ENCODE measurements at places on chromosomes 3 and 15.

- DNase-seq = peak; percentile 50
Observed at GRCh38 chr3:143847787-143848631, at the start of gene SLC9A9. Gene SLC9A9 (minus strand): TSS chr3:143848468. CDS start chr3:143848322, 146 bp downstream.

- DNase-seq = no peak
Observed at GRCh38 chr3:171228240-171228639, 201.7 kb upstream of the SLC2A2 start.

DNA sequence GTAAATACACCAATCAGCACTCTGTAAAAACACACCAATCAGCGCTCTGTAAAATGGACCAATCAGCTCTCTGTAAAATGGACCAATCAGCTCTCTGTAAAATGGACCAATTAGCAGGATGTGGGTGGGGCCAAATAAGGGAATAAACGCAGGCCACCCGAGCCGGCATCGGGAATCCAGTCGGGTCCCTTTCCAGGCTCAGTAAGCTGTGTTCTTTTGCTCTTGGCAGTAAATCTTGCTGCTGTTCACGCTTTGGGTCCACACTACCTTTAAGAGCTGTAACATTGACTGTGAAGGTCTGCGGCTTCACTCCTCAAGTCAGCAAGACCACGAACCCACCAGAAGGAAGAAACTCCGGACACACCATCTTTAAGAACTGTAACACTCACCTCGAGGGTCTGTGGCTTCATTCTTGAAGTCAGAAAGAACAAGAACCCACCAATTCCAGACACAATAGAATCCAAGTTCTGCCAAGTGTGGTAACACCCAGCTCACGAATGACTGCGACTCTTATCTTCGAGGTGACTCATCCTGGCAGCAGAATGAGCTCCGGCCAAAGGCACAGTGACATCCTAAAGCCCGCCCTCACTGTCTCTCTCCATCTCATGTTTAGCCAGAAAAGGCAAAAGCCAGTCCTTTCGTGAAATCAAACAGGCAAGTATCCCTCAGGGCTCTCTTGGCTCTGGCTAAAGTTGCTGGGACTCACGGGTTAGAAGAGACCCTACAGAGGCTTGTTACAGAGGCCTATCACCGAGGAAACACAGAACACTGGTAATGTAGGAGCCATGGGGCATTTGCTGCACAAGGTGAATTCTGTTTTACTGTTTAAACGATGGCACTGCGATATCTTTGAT, 155.2 kb downstream of the FAM43A start:
- DNase-seq = no peak

GRCh38 chr3:112498914-112499711, at the start of gene BTLA:
Gene BTLA (minus strand): TSS chr3:112499472. CDS start chr3:112499358, 114 bp downstream.
- no peak for DNase-seq

DNA sequence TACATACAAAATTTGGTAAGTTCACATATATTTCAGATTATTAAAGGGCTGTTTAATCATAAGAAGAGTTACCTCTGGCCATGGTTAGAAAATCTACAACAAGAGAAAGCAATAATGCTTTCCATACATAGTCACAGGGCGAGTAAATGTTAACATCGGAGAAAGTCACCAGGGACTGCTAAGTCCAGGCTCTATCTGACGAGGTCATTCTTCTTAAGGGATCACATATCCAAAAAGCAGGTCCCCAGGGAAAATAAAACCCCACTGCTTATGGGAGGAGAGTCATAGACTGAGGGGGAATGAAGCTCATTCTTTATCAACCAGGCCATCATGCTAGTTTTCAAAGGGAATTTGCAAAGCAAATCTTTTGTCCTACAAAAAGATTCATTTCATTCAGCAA, 3.1 kb downstream of the PCYT1A start:
- DNase-seq = no peak

- no peak for DNase-seq
Observed at GRCh38 chr3:39118931-39119660, 11.6 kb downstream of the TTC21A start.

DNA sequence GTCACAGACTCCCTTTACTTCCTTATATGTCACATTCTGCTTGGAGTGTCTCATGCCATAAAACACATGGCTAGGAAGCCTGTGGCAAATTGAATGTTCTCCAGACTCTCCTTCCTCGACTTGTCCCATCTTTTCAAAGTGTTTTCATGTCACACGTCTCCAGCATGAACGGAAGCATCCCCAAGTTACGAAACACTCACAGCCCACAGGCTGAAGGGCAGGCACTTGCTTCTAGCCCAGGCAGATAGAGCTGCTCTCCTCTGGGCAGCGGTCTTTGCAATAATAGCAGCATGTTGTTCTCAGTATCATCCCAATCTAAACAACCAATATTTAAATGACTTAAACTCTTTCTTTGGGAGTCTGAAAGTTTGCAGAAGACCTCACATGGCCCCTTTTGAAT, 85.3 kb upstream of the ADAMTS9 start:
- DNase-seq = no peak

DNA sequence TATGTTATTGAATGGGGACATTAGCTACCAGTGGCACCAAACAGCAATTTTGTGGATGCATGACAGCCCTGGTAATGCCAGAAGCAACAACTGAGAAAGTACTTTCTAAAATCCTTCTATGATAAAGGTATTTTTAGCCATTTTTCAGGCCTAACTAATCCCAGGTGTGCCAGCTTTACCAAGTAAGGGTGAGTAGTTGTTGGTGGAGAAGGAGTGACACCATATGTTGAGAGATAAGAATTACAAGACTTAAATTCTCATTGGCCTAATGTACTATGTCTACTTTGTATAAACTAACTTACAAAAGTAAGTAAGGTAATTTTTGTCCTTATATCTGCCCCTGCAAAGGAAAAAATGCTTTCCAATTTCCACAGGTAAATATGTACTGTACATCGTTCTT, 4.1 kb upstream of the COX17 start:
- DNase-seq = no peak

- DNase-seq = no peak
Observed at GRCh38 chr15:47129033-47129432, 588.3 kb upstream of the SEMA6D start.

GRCh38 chr15:37218351-37218916, 118.1 kb upstream of the MEIS2 start:
- DNase-seq = no peak

DNA sequence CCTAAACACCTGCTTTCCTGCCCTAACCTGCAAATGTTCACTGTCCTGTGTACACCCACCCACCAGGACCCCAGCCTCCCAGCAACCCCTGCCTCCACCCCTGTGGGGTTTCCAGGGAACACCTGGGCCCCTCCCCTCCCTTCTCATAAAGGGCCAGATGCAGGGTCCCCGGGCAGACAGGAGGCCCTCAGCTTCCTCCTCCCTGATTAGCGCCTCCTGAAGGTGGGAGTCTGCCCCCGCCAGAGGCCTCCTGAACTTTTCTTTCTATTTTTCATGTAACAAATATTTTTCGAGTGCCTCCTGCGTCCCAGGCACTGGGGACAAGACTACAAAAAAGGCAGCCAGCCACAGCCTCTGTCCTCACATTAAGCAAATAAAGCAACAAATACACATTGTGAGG, 135.4 kb upstream of the LINGO1 start:
- no peak for DNase-seq

GRCh38 chr3:18964640-18965039, 183.7 kb upstream of the KCNH8 start:
- no peak for DNase-seq

DNA sequence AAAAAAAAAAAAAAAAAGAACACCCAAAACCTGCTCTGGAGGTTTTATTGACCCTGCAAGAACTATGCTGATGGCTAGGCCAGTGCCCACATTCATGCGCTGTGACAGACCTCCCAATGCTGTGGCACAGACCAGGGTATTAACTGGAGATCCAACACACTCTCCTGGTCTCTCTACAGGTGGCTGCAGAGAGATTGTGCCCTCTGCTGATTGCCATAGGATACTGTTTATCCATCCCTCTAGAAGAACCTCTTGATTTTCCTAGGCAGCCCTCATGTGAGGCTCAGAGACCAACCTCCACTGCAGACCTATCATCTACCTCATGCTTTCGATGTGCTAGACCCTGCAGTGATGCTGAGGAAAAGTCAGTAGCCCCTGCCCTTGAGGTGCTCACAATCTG, 125.5 kb upstream of the TRIM42 start:
- no peak for DNase-seq

- DNase-seq = peak; percentile 66
Observed at GRCh38 chr3:134333522-134334181, 40.6 kb downstream of the AMOTL2 start.

GRCh38 chr3:71308836-71309235, 274.7 kb downstream of the FOXP1 start:
- no peak for DNase-seq

GRCh38 chr3:194140520-194141414, 4.8 kb downstream of the HES1 start:
- no peak for DNase-seq

DNA sequence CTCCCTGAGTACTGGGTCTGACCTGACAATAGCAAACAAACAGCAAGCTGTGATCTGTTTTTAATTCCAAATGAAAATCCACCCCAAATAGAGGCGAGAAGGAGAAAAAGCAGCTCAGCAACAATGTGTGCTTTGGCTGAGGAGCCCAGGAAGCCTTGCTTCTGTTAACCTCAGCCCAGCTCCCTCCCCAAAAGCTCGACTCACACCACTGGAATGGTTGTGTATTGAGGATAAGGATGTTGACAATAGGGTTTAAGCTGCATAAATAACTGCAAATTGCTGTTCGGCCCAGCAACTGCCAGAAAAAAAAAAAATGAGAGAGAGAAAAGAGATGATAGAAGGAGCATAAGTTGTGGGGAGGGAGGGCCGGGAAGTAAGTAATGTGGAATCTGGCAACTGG, 104.0 kb upstream of the TBC1D5 start:
- no peak for DNase-seq

DNA sequence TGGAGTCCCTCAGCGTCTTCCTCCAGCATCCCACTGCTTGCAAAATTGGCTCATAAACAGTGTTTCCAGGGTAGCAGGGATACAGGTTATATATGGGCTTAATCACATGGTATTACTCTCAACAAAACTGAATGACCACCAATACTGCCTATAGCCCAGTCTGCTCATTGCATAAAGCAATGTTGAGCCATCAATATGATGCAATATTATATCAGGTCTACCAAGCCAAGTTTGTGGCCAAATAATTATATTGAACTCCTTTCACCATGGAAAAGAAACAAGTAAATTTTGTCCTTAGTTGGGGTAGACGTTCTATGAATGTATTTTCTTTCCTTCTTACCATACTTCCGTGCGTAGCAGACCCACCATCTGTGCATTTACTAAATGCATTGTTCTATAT, 652.3 kb downstream of the ROBO1 start:
- DNase-seq = no peak

- DNase-seq = no peak
Observed at GRCh38 chr3:5029715-5030114, 50.5 kb downstream of the BHLHE40 start.

DNA sequence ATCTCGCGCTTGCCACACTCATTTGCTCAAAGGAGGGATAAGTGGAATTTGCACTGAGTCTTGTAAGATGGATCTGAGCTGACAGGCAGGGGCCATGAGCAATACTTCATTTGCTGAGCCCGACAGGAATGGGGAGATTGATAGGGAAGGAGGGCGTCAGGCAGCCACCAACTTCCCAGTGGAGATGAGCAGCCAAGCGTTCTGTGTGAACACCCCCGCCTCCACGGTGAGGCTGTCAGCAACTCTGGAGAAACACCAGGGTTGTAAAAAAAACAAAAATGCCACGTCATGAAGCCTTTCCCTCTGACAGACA, 36.8 kb downstream of the TLE3 start:
- no peak for DNase-seq

DNA sequence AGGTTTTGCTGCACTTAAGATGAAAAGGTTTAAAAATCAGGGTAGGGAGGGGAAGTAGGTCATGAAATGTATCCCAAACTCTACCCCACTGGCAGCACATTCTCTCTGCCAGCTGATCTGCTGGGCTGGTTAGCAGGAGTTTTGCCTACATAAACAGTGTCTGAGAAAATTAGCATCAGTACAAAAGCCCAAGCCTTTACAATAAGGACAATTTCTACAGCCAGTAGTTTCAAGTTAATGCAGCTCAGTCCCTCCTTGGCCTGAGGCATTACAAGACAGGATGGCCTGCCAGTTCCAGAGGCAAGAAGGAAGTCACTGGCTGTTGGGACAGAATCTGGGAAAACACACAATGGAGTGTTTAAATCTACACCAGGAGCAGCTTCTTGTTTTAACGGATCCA, 32.8 kb downstream of the NCEH1 start:
- no peak for DNase-seq

- no peak for DNase-seq
Observed at GRCh38 chr3:56928379-56929068, 126.8 kb upstream of the ARHGEF3 start.

DNA sequence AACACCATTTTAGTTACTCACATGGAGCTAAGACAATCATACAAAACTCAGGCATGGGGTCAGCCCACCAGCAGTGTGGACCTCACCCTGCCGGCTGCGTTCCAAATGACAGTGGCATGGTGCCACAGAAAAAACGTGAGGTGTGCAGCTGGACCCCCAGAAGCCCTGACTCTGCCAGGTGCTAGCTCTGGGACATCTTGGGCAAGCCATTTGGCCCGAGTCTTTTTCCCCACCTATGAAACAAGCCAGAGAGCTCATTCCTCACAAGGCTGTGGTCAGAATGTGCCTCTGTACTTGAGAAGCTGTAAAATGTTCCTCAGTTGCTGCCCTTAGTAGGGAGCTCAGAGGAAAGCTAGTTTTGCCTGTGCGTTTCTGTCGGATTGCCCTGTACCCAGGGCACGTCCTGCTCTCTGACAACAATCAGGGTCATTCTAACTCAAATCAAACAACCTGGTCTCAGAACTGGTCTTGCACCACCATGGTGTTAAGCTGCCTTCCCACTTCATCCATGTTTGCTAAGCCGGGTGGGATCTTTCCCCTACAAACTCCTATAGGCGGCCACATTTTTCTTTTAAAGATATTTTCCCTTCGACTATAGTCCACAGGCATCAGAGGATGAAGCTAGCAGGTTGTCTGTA, 44.9 kb downstream of the LIPC start:
- no peak for DNase-seq

DNA sequence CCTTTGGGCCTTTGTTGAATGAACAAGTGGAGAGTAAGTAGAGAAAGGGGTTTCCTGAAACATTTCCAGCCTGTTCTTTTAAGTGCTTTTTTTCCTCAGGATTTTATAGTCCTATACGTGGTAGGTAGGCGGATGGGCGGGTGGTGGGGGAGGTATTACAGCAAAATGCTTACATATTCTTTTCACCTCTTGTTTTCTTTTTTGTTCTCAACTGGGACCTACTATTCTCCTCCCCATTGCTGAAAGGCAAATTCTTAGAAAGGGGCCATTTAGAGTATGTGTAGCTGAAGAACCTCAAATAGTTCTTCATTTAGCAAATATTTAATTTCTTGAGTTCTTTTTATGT, 135.8 kb downstream of the FNDC3B start:
- no peak for DNase-seq

DNA sequence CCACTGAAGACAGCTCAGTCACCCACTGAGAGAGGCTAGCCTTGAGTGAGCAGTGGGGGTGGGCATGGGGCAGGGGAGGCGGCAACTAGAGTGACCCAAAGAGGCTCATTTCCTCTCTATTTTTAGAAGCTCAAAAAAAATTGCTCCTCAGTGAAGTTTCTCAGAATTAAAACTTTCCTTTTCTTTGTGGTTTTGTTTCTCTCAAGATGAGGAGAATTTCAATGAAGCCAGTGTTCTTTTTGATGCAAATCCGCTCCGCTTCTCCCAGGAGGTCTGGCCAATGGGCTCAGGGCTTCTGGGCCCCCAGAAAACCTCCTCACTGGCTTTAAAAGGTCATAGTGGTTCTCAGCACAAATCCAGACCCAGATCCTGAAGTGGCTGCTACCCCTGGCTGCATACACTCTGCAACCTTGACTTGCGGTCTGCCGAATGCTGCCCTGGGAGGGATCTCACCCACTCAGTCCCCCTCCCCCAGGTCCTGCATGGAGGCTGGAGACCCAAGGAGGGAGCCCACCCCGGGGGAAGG, at the start of gene ACSBG1:
Gene ACSBG1, minus strand, starts transcription at position 51 of the 526 bp plus-strand sequence. CDS start 64 bp downstream, outside the sequence.
- no peak for DNase-seq

Measured in fibroblast of skin of left biceps (primary cell).